Lung (tissue), 17 donors: ENCODE measurements at places on chromosomes 4 and X. TPM values are rescaled to one million over a fixed set of nuclear protein-coding genes. Genes with fewer than 3 reads are reported as not detected.

FGFBP1 gene
- polyA plus RNA-seq, result 45.7 TPM

MMRN1 gene
- 10.2 TPM for polyA plus RNA-seq

NEUROG2 gene
- polyA plus RNA-seq, result not detected

GPR173 gene
- 0.94 TPM for polyA plus RNA-seq

GSPT2 gene
- 3.2 TPM for polyA plus RNA-seq

KCND1 gene
- polyA plus RNA-seq, result 0.65 TPM

RXFP1 gene
- polyA plus RNA-seq, result 1.5 TPM

FAAH2 gene
- 8.0 TPM for polyA plus RNA-seq

SPACA5 gene
- polyA plus RNA-seq, result not detected

PRRG1 gene
- 3.0 TPM for polyA plus RNA-seq

ADAM29 gene
- not detected for polyA plus RNA-seq

ATP6AP2 gene
- polyA plus RNA-seq, result 65.9 TPM

CTAG1A gene
- polyA plus RNA-seq, result not detected
